NCI-H1694 (cell line): ENCODE measurements at places on chromosomes 2 and 18.
A peak's percentile ranks its signal among the peaks of the same experiment; 100 is the strongest.

DNA sequence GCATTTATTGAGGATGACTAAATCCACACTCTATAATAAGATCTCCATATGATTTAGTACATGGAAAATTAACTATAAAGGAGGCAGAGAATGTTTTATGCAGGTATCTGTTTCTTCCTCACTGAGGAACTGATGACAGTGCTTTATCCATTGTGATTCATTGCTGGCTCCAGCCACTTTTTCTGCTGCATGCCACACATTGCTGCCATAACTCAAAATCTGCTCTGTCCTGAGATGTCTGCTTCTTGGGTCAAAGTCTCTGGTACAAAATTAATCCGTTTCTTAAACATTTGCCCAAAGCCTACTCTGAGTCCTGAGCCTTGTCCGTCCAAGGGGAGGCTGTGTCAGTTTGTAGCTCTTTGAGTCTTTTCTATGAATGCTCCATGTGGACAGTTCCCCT is 15.5 kb upstream of the ARHGAP28 start:
- no peak for DNase-seq

DNA sequence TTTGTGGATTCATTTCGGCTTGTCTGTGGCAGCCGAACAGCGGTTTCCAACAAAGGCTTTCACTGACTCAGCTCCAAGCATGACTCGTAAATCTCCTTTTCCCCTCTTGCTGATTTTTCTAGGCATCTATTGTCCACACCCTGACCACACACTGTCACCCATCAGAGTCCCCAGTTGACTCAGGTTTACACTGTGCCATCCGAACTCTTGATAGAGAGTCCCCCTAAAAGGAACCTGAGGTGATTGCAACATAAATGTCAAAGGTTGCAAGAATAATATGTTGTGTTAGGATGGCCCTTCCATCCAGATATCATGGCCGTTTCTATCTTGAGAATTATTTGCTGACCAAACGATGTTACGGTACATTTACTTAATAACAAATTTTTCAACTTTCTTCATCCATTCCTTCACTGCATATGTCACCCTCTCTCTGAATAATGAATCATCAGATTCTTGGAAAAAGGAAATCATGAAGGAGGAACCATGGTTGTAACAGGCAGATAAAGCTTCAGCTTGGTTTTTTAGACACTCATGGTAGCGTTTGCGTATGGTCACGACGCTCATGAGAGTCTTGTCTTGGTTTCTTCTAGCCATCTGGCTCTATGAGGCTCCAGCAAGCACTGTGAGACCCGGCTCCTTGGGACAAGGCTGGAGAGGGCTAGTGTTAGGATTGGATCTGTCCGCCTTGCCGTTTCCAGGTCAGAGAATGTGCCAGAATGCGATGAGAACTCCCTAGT is 72.1 kb downstream of the NPAS2 start:
- no peak for DNase-seq

GRCh38 chr2:30707304-30707903 is 99.8 kb downstream of the CAPN13 start:
- DNase-seq: no peak

DNA sequence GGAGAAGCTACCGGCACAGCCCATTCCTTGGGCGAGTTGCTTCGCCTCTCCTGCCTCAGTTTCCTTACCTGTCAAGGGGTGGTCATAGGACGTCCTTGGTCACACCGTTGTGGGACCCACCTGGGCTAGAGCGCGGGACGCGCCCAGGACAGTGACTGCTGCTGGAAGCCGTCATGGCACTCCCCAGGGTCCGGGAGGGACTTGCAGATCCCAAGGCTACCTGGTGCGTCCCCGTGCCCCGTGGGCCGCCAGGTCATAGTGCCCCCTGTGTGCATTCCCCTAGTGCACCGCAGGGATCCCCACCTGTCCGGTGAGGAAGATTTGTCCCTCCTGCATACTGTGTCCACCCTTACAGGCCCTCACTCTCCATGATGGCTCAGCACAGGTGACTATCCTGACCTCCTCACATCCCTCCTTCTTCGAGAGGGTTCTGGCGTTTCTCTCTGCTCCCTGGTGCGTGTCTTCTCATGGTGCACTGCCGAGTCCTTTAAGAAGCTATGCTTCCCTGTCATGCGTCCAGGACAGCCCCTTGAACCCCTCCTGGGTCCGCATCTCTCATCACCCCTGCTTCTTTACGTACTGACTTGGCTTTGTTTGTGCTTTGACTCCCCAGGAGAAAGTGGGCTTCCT is 886 bp upstream of the STK25 start:
- DNase-seq: no peak

DNA sequence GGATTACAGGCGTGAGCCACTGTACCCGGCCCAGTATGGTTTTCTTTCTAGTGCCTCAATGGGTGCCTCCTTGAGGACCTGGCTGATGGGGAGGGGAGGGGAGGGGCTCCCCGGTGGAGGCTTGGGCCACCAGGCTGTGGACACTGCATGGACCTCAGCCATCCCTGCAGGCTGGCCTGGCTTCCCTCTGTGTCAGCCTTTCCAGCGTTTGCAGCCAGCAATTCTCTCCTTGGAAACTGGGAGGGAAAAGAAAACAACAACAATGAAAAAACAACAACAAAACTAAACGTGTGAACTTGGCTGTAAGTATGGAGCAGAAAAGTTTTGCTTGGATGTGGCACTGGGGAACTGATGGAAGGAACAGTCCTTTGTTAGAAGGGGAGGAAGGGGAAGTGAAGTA is 159.3 kb downstream of the GLI2 start:
- no peak for DNase-seq

DNA sequence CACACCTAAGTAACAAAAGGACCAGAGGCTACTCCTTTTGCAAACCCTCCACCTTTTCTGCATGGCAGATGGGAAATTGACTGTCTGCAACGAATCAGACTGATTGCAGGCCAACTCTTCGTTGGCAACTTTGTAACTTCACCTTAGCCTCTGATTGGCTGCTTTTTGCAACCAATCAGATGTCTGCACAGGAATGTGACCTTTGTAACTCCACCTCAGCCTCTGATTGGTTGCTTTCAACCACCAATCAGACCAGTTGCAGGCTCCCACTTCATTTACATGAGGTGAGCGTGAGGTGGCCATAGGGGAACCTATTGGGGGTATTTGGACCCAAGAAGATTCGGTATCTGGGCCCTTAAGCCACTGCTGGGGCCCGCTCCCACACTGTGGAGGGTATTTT is 209.0 kb downstream of the EN1 start:
- no peak for DNase-seq

DNA sequence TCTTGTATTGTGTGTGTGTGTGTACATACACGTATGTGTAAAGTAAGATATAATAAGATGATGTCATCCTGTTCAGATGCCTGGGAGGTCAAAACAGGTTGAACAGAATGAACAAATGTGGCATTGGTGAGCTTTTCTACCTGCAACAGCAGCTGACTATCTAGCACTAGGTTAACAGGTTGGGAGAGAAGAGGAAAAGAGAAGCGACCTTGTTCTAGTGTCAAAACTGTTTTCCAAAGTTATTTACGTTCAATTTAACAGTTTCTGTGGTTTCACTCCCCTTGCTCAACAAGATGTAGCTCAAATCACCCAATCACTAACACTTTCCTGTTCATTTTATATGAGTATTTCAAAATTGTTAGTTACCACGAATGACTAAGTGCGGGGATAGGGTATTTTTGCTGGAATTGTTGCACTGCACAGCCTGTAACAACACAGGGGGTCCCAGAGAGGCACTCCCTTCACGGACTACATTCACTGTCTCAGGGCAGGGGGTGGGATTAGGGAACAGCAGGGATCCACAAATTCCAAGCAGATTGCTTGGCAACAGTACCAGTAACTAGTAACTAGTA is 67.5 kb upstream of the DTNB start:
- no peak for DNase-seq

DNA sequence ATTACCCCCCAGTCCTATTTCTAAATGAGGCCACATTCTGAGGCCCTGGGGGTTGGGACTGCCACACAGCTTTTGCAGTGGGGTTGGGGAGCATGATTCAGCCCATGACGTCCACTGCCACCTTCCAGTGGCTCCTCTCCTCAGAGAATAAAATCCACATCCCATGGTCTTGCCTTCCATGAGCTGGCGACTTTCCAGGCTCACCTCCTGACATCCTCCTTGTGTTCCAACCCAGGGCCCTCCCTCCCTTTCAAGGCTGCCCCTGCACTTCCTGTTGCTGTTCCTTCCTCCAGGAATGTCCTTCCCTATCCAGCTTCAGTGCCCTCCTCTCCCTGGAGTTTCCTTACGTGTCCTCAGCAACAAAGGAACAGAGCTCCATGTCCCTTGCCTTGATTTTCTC is 187.3 kb upstream of the ID2 start:
- no peak for DNase-seq

- DNase-seq: peak; percentile 10
Observed at GRCh38 chr2:213934560-213934959, 476.3 kb upstream of the VWC2L start.

- no peak for DNase-seq
Observed at GRCh38 chr2:12720754-12721378, 4.1 kb downstream of the TRIB2 start.

DNA sequence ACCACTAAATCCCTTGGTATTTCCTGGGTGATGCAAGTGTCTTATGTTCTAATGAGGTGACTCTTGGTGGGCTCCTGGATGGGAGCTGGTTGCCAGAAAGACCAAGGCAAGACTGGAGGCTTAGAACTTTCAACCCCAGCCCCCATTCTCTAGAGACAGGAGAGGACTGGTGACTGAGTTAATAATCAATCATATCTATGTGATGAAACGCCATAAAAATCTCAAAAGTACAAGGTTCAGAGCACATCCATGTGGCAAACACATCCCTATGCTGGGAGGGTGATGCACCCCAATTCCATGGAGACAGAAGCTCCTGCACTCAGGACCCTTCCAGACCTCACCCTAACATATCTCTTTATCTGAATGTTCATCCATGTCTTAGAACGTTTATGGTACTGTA is 139.5 kb upstream of the LINC00305 start:
- no peak for DNase-seq

GRCh38 chr2:1268034-1268433 is 145.2 kb upstream of the TPO start:
- DNase-seq: no peak

GRCh38 chr2:17608251-17608650 is 67.8 kb downstream of the VSNL1 start:
- no peak for DNase-seq

DNA sequence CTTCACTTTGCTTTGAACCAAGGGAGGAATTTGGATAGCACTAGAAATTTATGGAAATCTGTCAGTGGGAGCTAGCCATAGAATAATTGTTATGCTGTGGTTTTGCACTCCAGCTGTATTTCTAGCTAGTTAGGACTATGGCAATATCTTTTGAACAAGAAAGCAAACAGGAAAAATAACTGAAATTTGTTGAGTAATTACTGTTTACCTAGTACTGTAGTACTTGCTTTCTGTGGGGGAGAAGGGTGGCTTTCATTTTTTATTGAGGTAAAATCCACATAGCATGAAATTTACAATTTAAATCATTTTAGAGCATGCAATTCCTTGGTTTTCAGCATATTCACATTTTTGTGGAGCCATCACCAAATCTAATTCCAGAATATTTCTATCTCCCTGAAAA is 28.4 kb downstream of the MBD5 start:
- no peak for DNase-seq

- DNase-seq: no peak
Observed at GRCh38 chr2:9815844-9816279, 27.4 kb upstream of the TAF1B start.

- DNase-seq: no peak
Observed at GRCh38 chr2:27152796-27153464, 4.1 kb downstream of the TCF23 start.

DNA sequence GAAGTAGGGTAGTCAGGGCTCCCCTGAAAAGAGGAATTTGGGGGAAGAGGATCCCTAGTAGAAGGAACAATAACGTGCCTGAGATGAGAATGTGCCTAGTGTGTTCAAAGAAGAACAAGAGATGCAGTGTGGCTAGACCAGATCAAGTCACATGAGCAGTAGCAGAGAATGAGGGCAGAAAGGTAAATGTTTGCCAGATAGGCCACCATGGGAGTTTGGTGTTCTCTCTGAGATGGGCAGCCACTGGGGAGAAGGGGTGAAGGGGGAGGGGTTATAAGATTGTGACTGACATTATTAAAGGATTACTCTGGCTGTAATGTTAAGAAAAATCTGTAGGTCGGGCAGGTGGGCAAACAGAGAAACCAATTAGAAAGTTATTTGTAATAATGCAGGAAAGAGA is 166.0 kb downstream of the LCLAT1 start:
- DNase-seq: no peak

DNA sequence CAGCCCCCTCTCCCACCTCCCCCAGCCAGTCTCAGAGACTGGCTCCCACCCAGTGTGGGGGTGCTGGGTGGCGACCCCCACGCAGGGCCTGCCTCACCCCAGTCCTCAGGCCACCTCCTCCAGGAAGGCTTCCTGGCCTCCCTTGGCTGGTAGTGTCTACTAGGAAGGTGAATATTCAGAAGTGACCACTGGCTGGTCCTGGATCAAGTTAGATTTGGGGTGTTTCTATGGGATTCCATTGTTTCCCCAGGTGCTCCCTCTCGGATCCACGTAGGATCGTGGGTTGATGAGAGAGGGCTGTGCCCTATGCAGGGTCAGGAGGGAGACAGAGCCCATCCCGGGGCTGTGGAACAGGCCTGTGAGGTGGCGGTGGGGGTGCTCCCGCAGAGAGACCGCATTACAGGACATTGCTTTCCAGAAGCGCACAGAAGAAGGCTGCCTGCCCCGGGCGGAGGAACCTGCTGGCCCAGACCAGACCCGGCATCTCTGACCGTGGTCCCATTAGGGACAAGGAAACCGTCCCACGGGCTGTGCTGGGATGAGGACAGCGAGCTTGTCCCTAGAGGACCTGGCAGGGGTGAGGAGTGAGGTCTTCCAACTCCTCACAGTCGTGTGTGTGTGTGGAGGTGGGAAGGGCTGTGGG is 3.3 kb downstream of the PDCD1 start:
- DNase-seq: no peak

- DNase-seq: no peak
Observed at GRCh38 chr2:238139196-238140039, 950 bp downstream of the KLHL30 start.

GRCh38 chr2:226915846-226916360 is 80.0 kb downstream of the RHBDD1 start:
- DNase-seq: no peak

- DNase-seq: no peak
Observed at GRCh38 chr2:28325173-28325566, 67.5 kb upstream of the FOSL2 start.
